HEK293T (cell line): ENCODE measurements at places on chromosomes 6 and 20.

GRCh38 chr20:48015943-48016723, 230.9 kb upstream of the SULF2 start:
- no peak for DNase-seq

GRCh38 chr6:125824946-125825771, 34.4 kb downstream of the NCOA7 start:
- DNase-seq, result no peak

- no peak for DNase-seq
These were observed 33.5 kb downstream of the TM9SF4 start for GRCh38 chr20:32142991-32143390.

- peak; percentile 9 for DNase-seq
These were observed 650 bp upstream of the TTK start for GRCh38 chr6:80003826-80004172.

GRCh38 chr6:7899889-7900213, 10.7 kb downstream of the TXNDC5 start:
- no peak for DNase-seq

- DNase-seq, result no peak
These were observed 65.9 kb downstream of the FAM184A start for GRCh38 chr6:119012521-119012920.

- no peak for DNase-seq
These were observed 735.7 kb downstream of the QKI start for GRCh38 chr6:164150232-164150631.

DNA sequence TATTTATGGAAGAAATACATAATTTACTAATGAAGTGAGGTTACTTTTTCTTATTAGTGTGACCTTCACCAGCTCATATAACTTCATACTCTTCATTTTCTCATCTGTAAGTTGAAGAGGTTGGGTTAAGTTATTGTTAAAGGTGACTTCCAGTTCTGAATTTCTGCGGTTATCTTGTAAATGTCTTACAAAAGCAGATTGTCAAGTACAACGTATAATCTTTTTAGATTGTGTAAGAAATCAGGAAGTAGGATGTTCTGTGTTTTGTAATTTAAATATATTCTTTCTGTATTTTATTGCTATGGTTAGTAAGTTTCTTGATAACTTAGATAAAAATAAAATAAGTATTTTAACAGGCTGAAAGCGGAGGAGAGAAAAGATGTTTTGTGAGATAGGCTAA, 12.0 kb downstream of the WTAP start:
- no peak for DNase-seq

GRCh38 chr6:74333406-74333805, 637.4 kb downstream of the CD109 start:
- DNase-seq, result no peak

GRCh38 chr6:24858177-24858653, 59.5 kb upstream of the ARMH2 start:
- DNase-seq, result no peak

DNA sequence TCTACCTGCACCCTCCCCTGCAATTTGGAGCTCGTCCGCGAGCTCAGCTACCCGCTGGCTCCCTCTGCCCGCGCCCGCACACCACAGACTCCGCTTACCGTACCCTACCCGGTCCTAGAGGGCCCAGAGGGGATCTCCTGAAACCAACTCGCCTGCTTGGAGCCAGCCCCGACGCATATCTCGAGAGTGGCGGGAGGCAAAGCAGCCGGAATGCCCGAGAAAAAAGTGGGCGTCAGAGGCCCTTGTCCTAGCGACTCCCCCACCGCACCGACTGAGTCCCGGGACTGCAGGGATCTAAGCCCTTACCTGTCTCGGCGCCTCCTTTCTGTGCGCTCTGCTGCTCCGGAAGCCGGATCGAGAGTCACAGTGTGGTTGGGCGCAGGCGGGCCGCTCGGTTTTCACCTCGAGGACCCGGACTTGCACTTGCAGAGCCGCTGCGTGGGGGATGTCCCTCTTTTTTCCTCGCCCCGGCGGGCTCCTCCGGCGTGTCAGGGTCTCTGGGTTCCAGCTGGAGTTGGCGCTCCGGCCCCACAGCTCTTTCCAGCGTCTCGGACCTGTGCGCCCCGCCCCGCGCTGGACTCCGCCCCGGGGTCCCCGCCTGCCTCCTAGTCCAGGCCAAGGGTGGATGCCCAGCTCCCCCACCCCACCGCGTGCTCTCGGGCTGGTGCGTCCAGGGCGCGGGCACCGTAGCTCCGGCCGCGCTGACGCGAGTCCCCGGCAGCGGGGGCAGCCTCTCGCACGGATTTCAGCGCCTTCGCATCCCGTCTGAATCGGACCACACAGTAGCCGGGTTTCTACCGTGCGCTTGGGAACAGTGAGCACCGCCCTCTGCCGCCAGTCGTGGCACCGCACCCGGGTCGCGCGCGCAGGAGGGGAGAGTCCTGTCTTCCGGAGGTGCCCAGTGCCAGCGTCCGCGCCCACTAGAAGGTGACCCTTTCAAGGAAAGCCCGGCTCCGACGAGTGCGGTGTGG, at the start of gene PROKR2:
Gene PROKR2, minus strand, starts transcription at position 767 of the 971 bp plus-strand sequence. CDS start 2,585 bp downstream, outside the sequence.
- DNase-seq, result no peak

GRCh38 chr6:15400572-15401004, 154.7 kb downstream of the JARID2 start:
- DNase-seq, result peak; percentile 63

- no peak for DNase-seq
These were observed 164.7 kb upstream of the RIMS1 start for GRCh38 chr6:71721642-71722041.
